Left kidney (tissue), 8 donors: ENCODE measurements at places on chromosomes 1 and 21. TPM values are rescaled to one million over a fixed set of nuclear protein-coding genes. Genes with fewer than 3 reads are reported as not detected.
A peak's percentile ranks its signal among the peaks of the same experiment; 100 is the strongest.

Gene TTLL7
- polyA plus RNA-seq = 6.3 TPM

Gene OR10Z1
- 0.05 TPM for polyA plus RNA-seq

Gene SSX2IP
- 48.5 TPM for polyA plus RNA-seq

DNA sequence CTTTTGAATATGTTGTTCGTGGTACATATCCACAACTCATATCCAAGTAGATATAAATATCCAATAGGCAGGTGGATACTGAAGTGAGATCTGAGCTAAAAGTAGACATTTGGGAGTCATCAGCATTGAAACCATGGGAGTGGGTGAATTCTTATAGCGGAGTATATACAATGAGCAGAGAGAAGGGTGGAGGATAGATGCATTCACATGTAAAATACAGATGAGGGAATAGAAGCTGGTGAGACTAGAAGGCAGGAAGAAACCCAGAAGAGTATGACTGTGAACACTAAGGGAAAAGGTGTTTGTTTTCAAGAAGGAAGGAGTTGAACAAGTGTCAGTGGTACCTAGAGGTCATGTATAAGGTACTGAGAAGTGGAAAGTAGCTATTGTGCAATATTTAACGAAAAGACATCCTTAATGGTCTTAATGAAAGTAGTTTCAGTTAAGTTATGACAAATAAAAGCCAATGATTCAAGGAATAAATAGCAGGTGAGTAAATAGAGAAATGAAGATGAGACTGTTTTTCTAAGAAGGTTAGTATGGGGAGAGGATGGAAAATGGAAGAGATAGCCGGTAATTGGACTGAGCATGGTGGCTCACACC is 181.6 kb upstream of the CACYBP start:
- DNase-seq = no peak

GRCh38 chr1:40799351-40799867 is 15.8 kb downstream of the KCNQ4 start:
- DNase-seq = no peak

GRCh38 chr1:916173-917075 is 7.3 kb upstream of the SAMD11 start:
- peak; percentile 70 for DNase-seq

- DNase-seq = no peak
Observed at GRCh38 chr1:145729666-145730436, 10.6 kb downstream of the CD160 start.

GRCh38 chr1:171563675-171564074 is 58.4 kb upstream of the MYOCOS start:
- DNase-seq = no peak
